T-helper 17 cell (primary cell): ENCODE measurements at places on chromosomes 3 and 15.
A peak's percentile ranks its signal among the peaks of the same experiment; 100 is the strongest.

- DNase-seq = no peak
Measured at GRCh38 chr15:96392380-96393208, 62.1 kb downstream of the NR2F2 start.

DNA sequence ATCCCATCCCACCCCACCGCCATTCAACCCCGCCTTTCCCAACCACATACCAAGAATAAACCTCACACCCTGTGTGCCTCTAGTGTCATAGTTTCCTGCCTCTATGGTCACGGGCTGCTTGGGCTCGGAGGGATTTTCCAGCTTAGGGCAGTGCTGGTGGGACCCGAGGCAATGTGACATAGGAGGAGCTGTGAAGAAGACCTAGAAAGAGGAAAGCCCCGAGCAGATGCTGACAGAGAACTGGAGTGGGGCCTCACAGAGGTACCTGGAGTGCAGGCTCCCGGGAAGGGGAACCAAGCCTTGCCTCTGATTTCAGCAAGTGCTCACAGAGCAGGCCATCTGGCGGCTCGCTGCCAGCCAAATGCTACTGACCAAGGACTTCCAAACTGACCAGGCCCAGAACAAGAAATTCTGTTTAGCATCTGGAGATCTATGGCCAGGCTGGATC lies 27.5 kb downstream of the BHLHE40 start:
- DNase-seq = peak; percentile 63

GRCh38 chr15:94206463-94207167 lies 24.7 kb upstream of the MCTP2 start:
- no peak for DNase-seq

DNA sequence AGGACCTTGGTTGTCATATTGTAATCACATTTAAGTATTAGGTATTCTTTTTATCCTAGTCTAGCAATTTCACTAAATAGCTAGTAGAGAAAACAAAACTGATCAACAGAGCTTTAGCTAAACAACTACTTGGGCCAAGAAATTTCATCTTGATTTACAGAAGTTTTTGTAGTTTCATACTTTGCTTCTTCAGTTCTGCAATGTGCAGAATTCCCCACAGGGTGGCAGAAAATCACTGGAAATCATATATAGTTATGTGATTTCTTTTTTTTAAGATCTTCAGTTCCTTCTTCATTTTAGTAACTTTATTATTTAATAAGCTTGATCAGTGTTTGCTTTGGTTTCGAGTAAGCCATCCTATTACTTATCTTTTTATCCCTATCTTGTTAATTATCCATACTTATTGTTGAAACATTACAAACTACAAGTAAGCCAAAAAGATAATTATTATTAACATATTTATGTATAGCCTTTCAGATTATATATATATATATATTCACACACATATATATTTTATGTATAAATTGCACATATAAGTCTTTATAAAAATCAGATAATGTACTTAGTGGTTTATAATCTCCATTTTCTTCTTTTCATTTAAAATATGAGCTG lies 2.2 kb upstream of the BNIP2 start:
- DNase-seq = no peak

DNA sequence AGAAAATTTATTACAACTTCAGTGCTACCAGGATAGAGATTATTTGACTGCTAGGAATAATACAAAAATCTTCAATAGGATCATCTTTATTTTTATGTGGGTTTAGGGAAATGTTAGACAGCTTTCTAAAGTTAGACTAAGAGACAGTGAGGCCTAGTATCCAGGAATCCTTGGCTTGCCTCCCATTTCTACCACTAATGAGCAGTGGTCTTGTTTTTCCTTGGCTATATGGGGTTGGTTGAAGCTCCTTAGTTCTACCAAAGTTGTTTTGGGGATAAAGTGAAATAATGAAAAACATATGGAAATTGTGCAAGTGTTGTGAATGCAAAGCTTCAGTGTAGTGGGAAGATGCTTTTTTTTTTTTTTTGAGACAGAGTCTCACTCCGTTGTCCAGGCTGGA lies 16.8 kb downstream of the AP4E1 start:
- DNase-seq = no peak
